ENCODE measurements at places on chromosomes 7 and 10. TPM values are rescaled to one million over a fixed set of nuclear protein-coding genes. Genes with fewer than 3 reads are reported as not detected.

DNA sequence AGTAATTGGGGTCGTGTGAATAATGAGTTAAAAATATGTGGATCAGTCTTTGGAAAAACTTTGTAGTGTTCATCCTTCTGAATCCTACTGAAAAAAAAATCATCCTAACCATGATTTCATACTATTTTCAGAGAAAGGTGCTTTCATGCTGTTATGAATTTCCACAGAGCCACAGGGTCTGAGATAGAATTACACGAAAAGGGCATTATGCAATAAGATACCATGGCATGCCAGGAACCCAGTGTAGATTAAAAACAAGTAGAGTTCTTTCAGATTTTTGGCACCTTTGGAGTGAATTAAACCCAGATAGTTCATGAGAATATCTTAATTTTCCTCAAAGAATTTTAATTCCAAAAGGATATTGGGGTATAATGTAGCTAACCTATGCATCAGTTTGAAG is 47.5 kb upstream of the AGMO start:
- H3K4me1 ChIP-seq, result no peaks in the 10 kb centered on the region
- no peaks in the 10 kb centered on the region for H3K27me3 ChIP-seq
- H3K4me3 ChIP-seq, result no peak overlapping the region
- DNase-seq, result no peak
- no peak overlapping the region for H3K27ac ChIP-seq

DNA sequence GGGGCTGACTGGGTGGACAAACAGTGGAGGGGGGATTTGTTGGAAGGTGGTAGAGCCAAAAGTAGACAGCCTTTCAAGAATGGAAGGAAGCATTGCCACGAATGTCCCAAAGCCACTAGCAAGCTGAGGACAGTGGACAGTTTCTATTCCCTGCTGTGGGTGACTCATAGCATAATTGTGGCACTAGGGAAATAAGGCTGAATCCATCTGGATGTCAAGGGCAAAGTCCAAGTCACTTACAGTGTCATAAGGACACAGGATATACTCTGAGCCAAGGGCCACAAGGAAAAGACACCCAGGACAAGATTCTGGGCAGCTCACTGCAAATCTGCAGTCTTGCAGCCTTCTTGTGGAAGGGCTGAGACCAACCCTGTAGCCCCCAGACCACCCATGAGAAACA is 79.7 kb downstream of the FRMPD2 start:
- H3K4me3 ChIP-seq, result no peak overlapping the region
- no peak overlapping the region for H3K27ac ChIP-seq
- no peak for DNase-seq
- H3K4me1 ChIP-seq, result no peaks in the 10 kb centered on the region
- no peaks in the 10 kb centered on the region for H3K27me3 ChIP-seq
- H3K36me3 ChIP-seq, result no peaks in the 10 kb centered on the region

DNA sequence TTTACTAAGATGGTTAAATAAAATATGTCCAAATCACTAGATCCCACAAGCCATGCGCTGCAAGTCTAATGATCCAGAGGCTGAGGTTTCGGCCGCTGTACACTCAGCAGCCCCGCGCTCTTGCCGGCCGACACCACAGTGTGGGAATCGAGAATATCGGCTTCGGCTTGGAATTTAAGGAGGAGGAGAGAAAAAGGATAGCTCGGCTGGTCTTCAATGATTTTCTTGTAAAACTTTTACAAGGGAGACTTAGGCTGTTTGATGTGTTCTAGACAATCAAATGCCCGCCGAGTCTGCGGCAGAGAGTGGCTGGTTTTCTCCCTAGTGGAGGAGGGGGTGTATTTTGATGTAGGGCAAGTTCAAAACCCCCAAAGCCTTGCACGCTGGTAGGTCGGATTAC is 118.2 kb upstream of the TCF7L2 start:
- no peak for DNase-seq
- no peaks in the 10 kb centered on the region for H3K27me3 ChIP-seq
- H3K36me3 ChIP-seq, result no peaks in the 10 kb centered on the region

DNA sequence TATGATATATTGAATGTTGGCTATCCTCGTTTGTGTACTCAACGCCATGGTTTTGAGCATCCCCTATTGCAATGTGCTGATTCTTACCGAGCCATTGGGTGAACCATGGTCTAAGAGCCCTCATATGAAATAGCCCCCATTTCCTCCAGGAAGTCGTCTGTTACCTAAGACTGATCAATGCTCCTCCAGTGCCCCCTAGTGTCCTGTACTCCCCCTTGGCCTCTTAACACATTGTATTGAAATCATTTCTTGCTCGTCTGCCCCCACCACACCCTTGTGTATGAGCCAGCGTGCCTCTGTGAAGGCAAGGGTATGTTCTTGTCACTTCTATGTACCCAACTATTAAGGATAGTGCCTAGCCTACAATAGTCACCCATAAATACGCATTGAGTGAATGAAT is 11.2 kb upstream of the SLC35B4 start:
- H3K4me3 ChIP-seq, result no peak overlapping the region
- peaks cover 4% of the 10 kb centered on the region for H3K27me3 ChIP-seq
- H3K27ac ChIP-seq, result no peak overlapping the region
- no peak for DNase-seq

DNA sequence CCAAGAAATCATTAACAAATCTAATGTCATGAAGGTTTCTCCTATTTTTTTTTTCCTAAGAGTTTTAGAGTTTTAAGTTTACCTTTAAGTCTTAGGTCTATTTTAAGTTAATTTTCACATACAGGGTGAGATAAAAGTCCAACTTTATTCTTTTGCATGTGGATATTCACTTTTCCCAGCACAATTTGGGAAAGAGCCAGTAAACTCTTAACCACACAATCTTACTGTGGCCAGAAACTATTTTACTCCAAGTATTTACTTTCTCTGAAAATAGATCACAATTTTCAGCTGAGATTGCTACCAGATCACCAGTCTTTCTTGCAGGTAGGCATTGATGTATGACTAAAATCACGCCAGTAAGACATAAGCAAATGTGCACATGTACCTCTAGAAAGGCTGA is 728.5 kb downstream of the TNS3 start:
- no peak overlapping the region for H3K27ac ChIP-seq
- H3K27me3 ChIP-seq, result no peaks in the 10 kb centered on the region
- H3K36me3 ChIP-seq, result no peaks in the 10 kb centered on the region
- no peak overlapping the region for H3K4me3 ChIP-seq
- no peaks in the 10 kb centered on the region for H3K4me1 ChIP-seq

DNA sequence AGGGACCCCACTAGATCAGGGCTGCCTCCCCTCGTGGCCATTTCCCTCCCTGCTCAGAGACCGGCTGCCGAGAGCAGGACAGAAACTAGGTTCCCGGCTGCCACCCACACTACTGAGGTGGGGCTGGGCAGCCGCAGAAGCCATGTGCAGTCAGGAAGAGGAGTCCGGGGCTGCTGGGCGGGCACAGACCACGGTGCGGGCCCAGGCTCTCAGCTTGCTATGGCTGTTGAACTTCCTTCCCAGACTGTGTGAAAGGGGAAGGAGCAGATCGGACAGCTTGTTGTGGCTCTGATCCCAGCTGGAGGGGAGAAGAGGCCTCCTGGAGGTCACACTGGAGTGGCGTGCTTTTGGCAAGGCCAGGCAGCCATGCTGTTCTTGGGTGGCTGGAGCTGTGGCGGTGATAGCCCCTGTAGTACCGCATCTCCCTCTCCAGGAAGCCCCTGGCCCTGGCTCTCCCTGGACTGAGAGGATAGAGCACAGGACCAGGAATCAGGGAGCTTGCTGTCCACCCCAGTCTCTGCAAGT is 56.8 kb downstream of the HK1 start:
- peaks cover 84% of the 10 kb centered on the region for H3K4me1 ChIP-seq
- H3K27me3 ChIP-seq, result no peaks in the 10 kb centered on the region
- H3K36me3 ChIP-seq, result no peaks in the 10 kb centered on the region
- no peak overlapping the region for H3K4me3 ChIP-seq

- no peaks in the 10 kb centered on the region for H3K27me3 ChIP-seq
- no peak overlapping the region for H3K4me3 ChIP-seq
- H3K4me1 ChIP-seq, result peaks cover 7% of the 10 kb centered on the region
- DNase-seq, result no peak
- no peaks in the 10 kb centered on the region for H3K36me3 ChIP-seq
- H3K27ac ChIP-seq, result no peak overlapping the region
Observed at GRCh38 chr7:28979776-28980175, 21.6 kb upstream of the TRIL start.

GRCh38 chr10:69952821-69953221 is 99.8 kb upstream of the MACROH2A2 start:
- no peak for DNase-seq
- H3K27me3 ChIP-seq, result no peaks in the 10 kb centered on the region
- H3K4me3 ChIP-seq, result no peak overlapping the region
- H3K36me3 ChIP-seq, result no peaks in the 10 kb centered on the region
- H3K27ac ChIP-seq, result no peak overlapping the region

- H3K27me3 ChIP-seq, result no peaks in the 10 kb centered on the region
- no peak for DNase-seq
- no peaks in the 10 kb centered on the region for H3K4me1 ChIP-seq
Observed at GRCh38 chr7:116365797-116366196, 133.7 kb upstream of the CAV2 start.

DNA sequence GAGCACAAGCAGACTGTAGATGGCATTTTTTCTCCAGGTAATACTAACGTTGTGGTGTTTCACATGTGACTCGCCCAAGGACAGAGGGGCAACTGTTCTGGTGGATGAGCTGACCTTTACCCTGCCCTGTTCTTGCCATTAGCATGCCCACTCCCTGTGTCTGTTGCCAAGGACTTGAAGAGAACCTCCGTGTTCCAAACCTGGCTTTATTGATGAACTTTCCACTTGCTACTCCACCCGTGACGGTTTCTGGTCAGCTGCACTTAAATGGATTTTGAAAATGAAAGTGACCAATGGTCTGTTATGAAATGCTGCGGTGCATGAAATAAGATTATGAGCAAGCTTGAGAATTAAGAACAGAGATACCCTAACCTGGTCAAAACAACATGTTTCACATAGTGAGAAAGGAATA is 30.4 kb downstream of the LRRC4 start:
- no peaks in the 10 kb centered on the region for H3K27me3 ChIP-seq
- H3K4me3 ChIP-seq, result no peak overlapping the region
- no peaks in the 10 kb centered on the region for H3K36me3 ChIP-seq
- peaks cover 16% of the 10 kb centered on the region for H3K4me1 ChIP-seq

- no peak for DNase-seq
- no peaks in the 10 kb centered on the region for H3K4me1 ChIP-seq
- peaks cover 15% of the 10 kb centered on the region for H3K27me3 ChIP-seq
Observed at GRCh38 chr10:116810120-116810500, 39.2 kb upstream of the ENO4 start.

- no peak overlapping the region for H3K4me3 ChIP-seq
- no peaks in the 10 kb centered on the region for H3K4me1 ChIP-seq
- H3K27me3 ChIP-seq, result peaks cover 32% of the 10 kb centered on the region
- H3K36me3 ChIP-seq, result no peaks in the 10 kb centered on the region
Observed at GRCh38 chr7:25964483-25964991, 187.5 kb upstream of the NFE2L3 start.

- no peak overlapping the region for H3K27ac ChIP-seq
- no peak for DNase-seq
- no peaks in the 10 kb centered on the region for H3K4me1 ChIP-seq
- no peaks in the 10 kb centered on the region for H3K36me3 ChIP-seq
- H3K27me3 ChIP-seq, result no peaks in the 10 kb centered on the region
- H3K4me3 ChIP-seq, result no peak overlapping the region
Observed at GRCh38 chr10:95201736-95202135, 7.7 kb downstream of the ACSM6 start.

GRCh38 chr10:84095811-84096497 is 43.4 kb upstream of the GHITM start:
- H3K27me3 ChIP-seq, result no peaks in the 10 kb centered on the region
- H3K4me3 ChIP-seq, result no peak overlapping the region
- peaks cover 12% of the 10 kb centered on the region for H3K4me1 ChIP-seq
- H3K27ac ChIP-seq, result no peak overlapping the region
- DNase-seq, result no peak

DNA sequence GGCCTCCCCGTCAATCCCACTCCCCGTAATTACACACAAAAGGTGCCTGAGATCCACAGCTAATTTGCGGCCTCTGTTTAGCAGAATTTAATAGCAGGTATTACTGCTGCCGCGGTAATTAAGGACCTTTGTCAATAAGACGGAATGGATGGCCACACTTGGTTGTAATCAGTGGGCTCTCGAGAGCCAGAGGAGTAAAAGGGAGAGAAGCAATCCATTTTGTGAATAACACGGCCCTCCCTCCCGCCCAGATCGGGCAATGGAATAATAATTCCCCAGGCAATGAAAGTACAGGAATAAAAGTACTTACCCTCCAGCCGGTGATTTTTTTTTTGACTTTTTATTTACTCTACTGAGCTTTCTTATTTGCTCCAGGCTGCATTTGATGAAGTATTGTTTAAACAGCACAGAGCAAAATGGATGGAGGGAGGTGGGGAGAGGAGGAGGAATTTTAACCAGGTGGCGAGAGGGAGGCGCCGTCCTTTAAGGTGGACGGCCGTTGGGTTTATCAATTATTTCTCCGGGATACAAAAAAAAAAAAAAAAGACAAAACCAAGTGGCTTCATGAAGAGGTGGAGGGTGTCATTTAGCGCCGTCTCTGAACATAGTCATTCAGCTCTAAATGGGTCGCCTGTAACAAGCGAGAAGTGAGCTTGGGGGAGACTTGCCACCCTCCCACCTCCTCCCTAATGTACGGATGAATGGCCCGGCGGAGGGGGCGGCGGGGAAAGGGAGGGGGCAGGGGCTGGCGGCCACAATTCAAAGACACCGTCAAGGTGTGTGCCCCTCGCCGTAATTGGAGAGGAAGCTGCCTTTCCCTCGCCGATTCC is 120.3 kb downstream of the BUB3 start:
- DNase-seq, result no peak
- H3K36me3 ChIP-seq, result no peaks in the 10 kb centered on the region
- no peaks in the 10 kb centered on the region for H3K4me1 ChIP-seq
- peak overlapping the region; percentile 32 for H3K4me3 ChIP-seq
- no peaks in the 10 kb centered on the region for H3K27me3 ChIP-seq
- no peak overlapping the region for H3K27ac ChIP-seq

- no peak for DNase-seq
- H3K27me3 ChIP-seq, result peaks cover 22% of the 10 kb centered on the region
Observed at GRCh38 chr7:95481271-95482165, 4.2 kb upstream of the ASB4 start.

- H3K27ac ChIP-seq, result no peak overlapping the region
- no peaks in the 10 kb centered on the region for H3K27me3 ChIP-seq
- H3K36me3 ChIP-seq, result no peaks in the 10 kb centered on the region
- DNase-seq, result peak; percentile 33
Observed at GRCh38 chr10:71085689-71086438, 126.5 kb upstream of the UNC5B start.

GRCh38 chr7:148871551-148871950 is 12.5 kb downstream of the EZH2 start:
- H3K4me1 ChIP-seq, result no peaks in the 10 kb centered on the region
- no peak for DNase-seq
- no peak overlapping the region for H3K4me3 ChIP-seq
- no peak overlapping the region for H3K27ac ChIP-seq
- no peaks in the 10 kb centered on the region for H3K27me3 ChIP-seq
- H3K36me3 ChIP-seq, result no peaks in the 10 kb centered on the region

GRCh38 chr10:31242902-31243301 is 76.1 kb upstream of the ZEB1 start:
- H3K4me1 ChIP-seq, result no peaks in the 10 kb centered on the region
- no peaks in the 10 kb centered on the region for H3K36me3 ChIP-seq
- H3K27ac ChIP-seq, result no peak overlapping the region
- DNase-seq, result no peak
- H3K4me3 ChIP-seq, result no peak overlapping the region

IQUB gene
- 0.75 TPM for total RNA-seq

INA gene
- not detected for total RNA-seq

STEAP1 gene
- 5.7 TPM for total RNA-seq

MBL2 gene
- not detected for total RNA-seq

Data from upper lobe of right lung (tissue), 1 donor.